ENCODE measurements at places on chromosomes 2 and 18.

DNA sequence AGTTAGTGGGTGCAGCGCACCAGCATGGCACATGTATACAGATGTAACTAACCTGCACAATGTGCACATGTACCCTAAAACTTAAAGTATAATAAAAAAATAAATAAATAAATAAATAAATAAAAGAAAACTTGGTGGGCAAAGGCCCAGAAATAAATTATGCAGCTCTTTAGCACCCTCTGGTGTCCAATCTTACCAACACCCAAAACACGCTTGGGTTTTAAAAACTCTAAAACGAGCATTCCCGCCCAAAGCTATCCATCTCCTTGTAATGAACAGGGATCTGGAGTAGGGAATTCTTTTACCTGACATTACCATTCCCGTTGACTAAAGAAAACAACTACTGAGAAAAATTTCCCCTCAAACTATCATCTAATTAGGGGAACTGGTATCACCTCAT is 2005.9 kb upstream of the CELF4 start:
- no peak overlapping the region for H3K4me3 ChIP-seq
- no peaks in the 10 kb centered on the region for H3K4me1 ChIP-seq
- H3K27me3 ChIP-seq = no peaks in the 10 kb centered on the region

DNA sequence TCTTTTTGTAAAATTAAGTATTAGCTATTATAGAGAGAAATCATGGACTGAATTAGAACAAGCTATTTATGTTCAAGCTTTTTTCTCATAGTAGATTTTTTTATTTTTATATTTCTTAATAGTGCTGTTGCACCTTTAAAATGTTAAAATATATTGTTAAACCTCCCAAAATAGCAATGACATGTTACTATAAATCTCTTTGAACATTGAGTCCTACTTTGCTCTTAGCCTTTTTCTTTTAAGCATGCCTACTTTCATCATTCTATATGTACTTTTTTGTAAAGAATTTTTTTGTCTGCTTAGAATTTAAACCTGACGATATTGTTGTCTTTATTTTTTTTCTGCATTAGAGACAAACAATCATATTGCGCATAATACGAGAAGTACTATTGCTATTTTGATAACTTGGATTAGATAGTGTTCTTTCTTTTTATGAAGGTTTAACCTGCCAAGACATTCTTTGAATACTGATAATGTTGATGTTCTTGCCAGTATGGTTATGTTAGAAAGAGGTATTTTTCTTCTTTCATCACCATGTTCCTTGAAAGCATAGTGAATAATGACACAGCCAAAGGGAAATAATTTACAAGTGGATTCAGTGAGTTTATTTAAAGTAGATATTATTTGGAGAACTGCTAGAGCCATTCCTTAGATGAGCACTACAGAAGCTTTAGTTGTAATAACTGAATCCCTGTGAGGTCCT is 40.6 kb downstream of the PMS1 start:
- no peaks in the 10 kb centered on the region for H3K27me3 ChIP-seq
- no peak overlapping the region for H3K4me3 ChIP-seq
- no peaks in the 10 kb centered on the region for H3K4me1 ChIP-seq
- DNase-seq = no peak
- H3K36me3 ChIP-seq = peaks cover 5% of the 10 kb centered on the region
- H3K27ac ChIP-seq = no peak overlapping the region

DNA sequence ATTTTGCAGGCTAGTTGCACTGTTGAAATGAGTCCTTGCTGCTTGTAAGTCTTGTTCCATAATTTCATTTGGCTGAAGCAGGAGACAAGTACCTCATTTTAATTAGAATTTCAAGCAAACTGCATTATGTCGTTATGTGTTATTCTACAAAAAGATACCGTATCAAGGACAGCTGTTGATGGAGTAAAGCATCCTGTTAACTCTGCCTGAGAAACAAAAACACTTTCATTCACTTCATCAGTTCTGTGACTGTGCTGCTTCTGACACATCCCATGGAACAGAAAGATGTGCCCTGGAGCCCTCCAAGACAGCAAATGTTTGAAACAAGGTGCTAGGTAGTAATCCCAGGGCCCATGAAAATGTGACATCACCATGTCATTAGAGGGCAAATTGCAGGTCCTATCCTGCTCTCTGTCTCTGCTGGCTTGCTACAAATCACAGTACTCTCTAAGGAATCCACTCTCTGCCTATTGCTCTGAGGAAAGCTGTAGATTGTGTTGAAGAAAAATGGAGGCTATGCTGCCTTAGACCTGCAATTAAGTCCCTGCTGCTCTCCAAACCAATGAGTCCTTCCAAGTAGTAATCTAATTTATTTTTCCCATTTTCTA is 209.7 kb upstream of the PARD3B start:
- H3K36me3 ChIP-seq = no peaks in the 10 kb centered on the region
- no peak for DNase-seq
- H3K27ac ChIP-seq = no peak overlapping the region
- peaks cover 15% of the 10 kb centered on the region for H3K27me3 ChIP-seq

- H3K27ac ChIP-seq = no peak overlapping the region
- DNase-seq = no peak
- H3K27me3 ChIP-seq = no peaks in the 10 kb centered on the region
- no peak overlapping the region for H3K4me3 ChIP-seq
These were observed 9.9 kb downstream of the MOB1A start for GRCh38 chr2:74168739-74169138.

DNA sequence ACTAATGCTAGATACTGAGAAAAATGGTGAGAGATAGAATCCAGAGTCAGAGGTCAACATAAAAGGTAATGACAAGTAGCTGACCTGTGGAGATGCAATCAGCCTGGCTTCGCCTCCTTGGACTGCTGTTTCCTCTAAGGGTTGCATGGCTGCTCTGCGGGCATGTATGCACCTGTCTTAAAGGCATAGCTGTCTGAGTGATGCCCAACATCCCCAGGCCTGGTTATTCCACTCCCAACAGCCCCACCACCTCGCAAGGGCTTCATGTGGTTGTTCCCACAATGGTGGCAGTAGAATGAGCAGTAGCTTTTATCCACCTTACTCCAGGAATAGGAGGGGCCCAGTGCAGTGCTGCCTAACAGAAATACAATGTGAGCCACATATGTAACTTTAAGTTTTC is 69.7 kb upstream of the ALK start:
- DNase-seq = no peak
- H3K4me1 ChIP-seq = no peaks in the 10 kb centered on the region
- no peak overlapping the region for H3K27ac ChIP-seq
- no peaks in the 10 kb centered on the region for H3K36me3 ChIP-seq
- no peak overlapping the region for H3K4me3 ChIP-seq

GRCh38 chr2:158649846-158650245 is 145.3 kb upstream of the DAPL1 start:
- H3K4me3 ChIP-seq = no peak overlapping the region
- H3K36me3 ChIP-seq = no peaks in the 10 kb centered on the region
- no peak for DNase-seq

DNA sequence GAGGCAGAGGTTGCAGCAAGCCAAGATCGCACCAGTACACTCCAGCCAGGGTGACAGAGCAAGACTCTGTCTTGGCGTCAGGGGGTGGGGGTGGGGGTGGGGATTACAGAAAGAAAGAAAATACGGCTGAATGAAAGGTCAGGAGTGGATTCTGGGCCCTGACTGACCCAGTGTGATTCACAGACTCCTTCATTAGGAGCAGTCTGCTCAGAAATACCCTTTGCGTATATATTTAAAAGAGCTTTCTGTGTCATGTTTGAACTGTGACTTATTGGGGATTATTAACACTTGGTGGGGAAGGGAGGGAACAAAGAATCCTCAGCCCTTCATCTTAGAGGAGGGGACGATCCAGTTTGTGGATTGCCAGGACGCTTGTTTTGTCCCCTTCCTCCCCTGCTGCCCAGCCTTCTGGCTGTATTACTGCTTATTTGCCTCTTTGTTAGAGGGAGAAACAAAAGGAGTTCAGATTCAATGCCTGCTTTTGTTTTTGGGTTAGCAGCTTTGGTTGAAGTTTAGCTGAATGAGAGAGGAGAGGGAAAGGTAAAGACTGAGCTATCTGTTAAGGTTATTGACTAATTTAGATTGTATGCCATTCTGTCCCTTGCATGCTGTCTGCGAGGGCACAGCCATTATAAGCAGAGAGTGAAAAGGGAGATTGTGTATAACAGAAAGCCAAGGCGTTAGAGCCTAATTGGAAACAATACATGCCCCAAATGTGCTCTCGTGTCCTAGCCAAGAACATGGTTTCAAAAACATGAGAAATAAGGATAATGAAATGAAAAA is 118.3 kb downstream of the FMNL2 start:
- no peak for DNase-seq
- H3K4me3 ChIP-seq = no peak overlapping the region
- no peaks in the 10 kb centered on the region for H3K27me3 ChIP-seq
- no peaks in the 10 kb centered on the region for H3K4me1 ChIP-seq
- H3K27ac ChIP-seq = no peak overlapping the region

- peaks cover 12% of the 10 kb centered on the region for H3K36me3 ChIP-seq
- H3K27me3 ChIP-seq = no peaks in the 10 kb centered on the region
- no peak overlapping the region for H3K4me3 ChIP-seq
- no peak for DNase-seq
These were observed 147.1 kb downstream of the IKZF2 start for GRCh38 chr2:213004197-213004821.

- peaks cover 69% of the 10 kb centered on the region for H3K36me3 ChIP-seq
- H3K27ac ChIP-seq = no peak overlapping the region
- no peaks in the 10 kb centered on the region for H3K27me3 ChIP-seq
- H3K4me3 ChIP-seq = no peak overlapping the region
- no peaks in the 10 kb centered on the region for H3K4me1 ChIP-seq
These were observed 31.0 kb upstream of the WDSUB1 start for GRCh38 chr2:159317392-159318088.

Data from spleen (tissue), 13 donors.